Stimulated activated CD4-positive, alpha-beta T cell treated with anti-CD3 and anti-CD28 coated beads, Interleukin-4, amount 100 ng/mL, for 1 hour (primary cell): ENCODE measurements at places on chromosomes 7 and 10.

DNA sequence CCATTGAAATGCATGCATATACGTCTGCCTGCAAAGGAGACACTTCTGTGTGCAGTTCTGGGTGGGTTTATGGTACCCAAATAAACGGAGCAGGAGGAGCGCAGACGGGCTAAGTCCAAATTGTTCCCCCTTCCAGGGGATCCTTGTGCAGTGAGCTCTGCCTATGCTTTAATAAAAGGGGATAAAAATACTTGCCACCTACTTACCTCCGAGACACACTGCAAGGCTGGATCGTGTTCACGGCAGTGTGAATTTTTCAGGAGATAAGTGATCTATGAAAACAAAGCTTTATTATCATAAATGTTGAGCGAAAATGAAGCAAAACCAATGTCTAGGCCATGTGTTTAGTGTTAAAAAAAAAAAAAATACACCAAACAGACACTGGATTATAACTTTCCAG lies 308.8 kb upstream of the AOAH start:
- no peak for DNase-seq

DNA sequence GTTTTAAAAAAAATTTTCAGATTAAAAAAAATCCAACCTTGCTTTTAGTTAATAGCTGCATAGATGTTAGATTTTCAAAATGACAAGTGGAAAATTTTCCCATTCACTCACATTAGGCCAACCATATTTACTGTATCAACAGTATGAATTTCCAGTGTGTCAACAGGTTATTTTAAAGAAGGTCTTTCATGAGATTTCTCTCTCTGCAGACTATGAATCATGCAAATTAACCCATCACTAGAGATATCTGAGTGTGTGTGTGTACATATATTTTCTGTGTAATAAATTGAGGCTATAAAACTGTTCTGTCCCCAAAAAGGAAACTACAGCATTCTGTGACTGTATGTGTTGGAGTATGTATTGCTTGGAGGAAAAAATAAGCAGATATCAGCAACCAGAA lies 305.6 kb downstream of the ARL4A start:
- no peak for DNase-seq

DNA sequence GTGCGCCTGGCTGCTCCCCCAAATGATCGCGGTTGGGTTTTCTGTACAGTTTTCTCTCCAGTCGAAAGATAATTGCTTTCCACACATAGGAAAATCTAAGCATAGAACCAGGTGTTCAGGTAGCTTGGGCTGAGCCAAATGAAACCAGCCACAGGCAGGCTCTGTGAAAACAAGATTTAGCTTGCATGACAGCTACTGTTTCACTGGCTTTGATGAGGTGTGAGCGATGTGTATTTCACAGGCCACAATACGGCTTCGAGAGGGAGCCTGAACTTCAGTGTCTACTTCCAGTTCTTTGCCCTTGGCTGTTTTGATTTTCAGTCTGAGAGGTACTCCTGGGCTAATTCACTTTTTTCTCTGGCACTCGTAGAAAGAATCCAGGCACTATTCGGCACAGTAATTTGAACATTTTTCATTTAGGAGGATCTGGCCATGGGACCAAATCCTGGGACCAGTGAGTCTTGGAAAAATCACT lies 110.5 kb downstream of the JCAD start:
- DNase-seq: no peak

- DNase-seq: no peak
Observed at GRCh38 chr10:15632456-15633091, 87.1 kb downstream of the ITGA8 start.

GRCh38 chr10:22333975-22334282 lies 11.4 kb upstream of the SPAG6 start:
- no peak for DNase-seq

GRCh38 chr7:45922810-45923209 lies 1.7 kb upstream of the IGFBP3 start:
- no peak for DNase-seq

GRCh38 chr7:112019932-112020331 lies 186.3 kb downstream of the DOCK4 start:
- no peak for DNase-seq

DNA sequence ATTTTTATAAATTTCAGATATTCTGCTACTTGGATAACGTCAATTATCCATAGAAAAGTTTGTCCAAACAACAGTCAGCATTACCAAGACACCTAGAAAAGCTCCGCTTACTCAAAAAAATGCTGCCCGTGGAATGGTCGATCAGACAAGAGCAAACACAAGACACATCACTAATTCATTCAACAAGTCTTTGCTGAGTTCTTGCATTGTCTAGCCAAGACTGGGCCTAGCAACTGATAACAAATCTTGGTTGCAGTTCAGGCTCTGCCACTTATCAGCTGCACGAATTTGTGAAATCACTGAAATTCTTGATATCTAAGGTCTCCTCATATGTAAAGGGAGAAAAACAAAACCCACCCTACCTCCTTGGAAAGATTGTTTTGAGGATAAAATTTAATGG lies 168.3 kb downstream of the AKR1D1 start:
- no peak for DNase-seq

DNA sequence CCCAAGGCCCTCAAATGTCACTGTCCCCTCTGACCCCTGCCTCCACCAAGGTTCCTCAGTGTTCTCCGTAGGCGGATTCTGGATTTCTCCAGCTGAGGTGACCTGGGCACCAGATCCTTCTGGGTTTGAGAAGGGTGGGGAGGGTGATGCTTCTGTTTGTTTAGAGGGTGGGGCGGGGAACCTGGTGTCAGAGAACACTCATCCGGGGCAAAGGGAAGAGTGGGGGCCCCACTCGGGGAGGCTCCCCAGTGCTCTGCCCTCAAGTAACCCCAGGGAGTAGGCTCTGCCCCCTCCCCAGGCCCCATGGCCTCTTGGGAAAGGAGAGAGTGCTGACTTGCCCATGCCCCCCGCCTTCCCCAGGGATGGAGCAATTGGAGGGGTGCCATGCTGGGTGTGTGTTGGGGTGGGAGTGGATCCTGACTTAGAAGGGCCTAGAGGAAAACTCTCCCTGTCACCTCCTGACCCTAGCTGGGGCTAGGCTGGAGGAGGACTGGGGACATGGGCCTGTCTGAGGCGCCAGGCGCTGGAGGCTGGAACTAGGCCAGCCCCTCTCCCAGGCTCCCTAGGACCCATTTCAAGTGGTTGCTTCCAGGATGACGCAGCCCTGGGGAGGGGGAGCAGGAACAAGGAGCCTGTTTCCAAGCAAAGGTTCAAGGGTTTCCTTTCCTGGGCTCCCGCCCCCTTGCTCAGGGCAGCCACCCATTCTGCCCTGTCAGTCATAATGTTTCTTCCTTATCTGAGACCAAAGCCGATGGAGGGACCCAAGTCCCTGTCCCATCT lies 27.9 kb downstream of the KAZALD1 start:
- DNase-seq: no peak

- no peak for DNase-seq
Observed at GRCh38 chr7:87474533-87475358, 734 bp downstream of the ABCB4 start.

DNA sequence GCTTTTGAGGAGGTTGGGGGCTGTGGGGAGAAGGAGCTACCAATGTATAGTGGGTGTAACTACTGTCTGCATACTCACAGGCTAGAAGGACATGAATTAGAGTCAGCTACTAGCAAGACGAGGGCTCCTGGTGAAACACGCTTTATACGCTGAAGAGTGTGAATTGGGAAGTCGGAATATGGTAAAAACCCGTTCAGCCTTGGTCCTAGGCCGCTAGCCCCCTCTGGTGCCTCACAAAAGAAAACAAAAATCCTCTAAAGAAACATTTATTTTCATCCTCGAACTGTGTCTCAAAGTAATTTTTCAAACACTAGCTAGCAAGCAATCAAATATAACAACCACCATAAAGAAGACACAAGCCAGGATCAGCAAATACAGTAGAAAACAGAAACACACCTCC lies 338.1 kb upstream of the SEMA3C start:
- DNase-seq: no peak
